Stimulated activated CD4-positive, alpha-beta T cell treated with anti-CD3 and anti-CD28 coated beads, Interleukin-12 subunit alpha, Interleukin-12 subunit beta, amount 100 ng/mL, for 4 hours (primary cell): ENCODE measurements at places on chromosomes 11 and 22.

- no peak for DNase-seq
Observed at GRCh38 chr11:36057379-36058042, 113.6 kb downstream of the LDLRAD3 start.

DNA sequence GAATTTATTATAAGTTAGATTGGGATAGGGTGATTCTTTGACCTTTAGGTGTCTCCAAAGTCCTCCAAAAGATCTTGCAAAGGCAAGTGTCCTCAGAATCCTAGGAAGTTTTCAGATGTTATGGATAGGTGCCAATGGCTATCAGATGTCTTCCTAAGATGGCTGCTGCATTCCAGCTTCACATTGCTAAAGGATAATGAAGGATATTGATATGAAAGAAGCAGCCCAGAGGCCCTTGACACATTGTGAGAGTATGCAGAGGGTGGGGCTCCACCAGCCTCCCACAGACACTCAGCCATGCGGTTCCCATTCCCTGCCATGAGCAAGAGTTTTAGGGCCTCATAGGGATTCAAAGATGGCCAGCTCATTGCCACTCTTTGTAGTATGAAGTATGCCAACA is 22.3 kb upstream of the GLYATL2 start:
- no peak for DNase-seq

DNA sequence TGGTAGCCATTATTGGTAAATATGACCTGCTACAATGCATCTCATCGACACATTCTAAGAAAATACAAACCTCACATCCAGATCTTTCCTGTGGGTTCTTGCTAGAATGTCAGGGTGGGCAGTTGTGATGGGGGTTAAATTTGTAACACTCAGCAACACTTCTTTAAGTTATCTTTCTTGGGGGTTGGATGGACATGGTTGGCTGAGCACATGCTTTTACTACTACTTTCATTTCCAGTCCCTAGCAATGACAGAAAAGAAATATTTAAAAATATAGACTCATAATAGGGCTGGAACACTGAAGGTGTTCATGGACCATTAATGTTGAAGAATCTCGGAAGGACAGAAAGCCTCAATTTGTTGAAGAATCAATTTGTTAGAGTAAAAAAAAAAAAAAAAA is 57.6 kb downstream of the APOL3 start:
- DNase-seq: no peak

DNA sequence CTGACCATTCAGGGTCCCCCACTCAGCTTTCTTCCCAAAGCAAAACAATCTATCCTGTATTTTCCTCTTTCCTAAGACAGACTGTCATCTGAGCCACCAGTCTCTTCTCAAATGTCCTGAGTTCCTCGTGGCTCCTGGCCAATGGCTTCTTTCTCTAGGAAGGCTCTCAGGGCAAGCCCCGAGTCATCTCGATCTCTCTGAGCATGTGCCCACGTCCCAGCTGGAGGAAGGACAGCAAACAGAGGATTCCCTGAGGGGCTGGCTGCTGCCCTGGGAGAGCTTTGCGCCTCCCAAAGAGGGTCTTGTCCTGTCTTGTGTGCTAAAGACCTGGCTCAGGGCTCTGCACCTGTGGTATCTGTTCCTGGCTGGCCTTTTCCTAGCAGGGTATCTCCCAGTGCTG is 8.3 kb downstream of the SLC37A2 start:
- DNase-seq: no peak

- DNase-seq: no peak
Observed at GRCh38 chr11:123413636-123414035, 16.4 kb upstream of the GRAMD1B start.

GRCh38 chr11:122127020-122127419 is 11.0 kb upstream of the BLID start:
- DNase-seq: no peak
